ENCODE measurements at places on chromosomes 12 and 14. TPM values are rescaled to one million over a fixed set of nuclear protein-coding genes. Genes with fewer than 3 reads are reported as not detected.

The KLRC3 gene
- total RNA-seq: not detected

The FSCB gene
- total RNA-seq: not detected

The ASCL1 gene
- not detected for total RNA-seq

The OTX2 gene
- total RNA-seq: not detected

The TRHDE gene
- 16.2 TPM for total RNA-seq

The CACNA2D4 gene
- total RNA-seq: 0.29 TPM

The RD3L gene
- total RNA-seq: not detected

The BTBD6 gene
- total RNA-seq: 32.9 TPM

The P2RX7 gene
- 0.75 TPM for total RNA-seq

The HDAC7 gene
- 27.8 TPM for total RNA-seq

The CEP170B gene
- total RNA-seq: 13.7 TPM

The KCNJ8 gene
- 0.27 TPM for total RNA-seq

The TPPP2 gene
- not detected for total RNA-seq

The CCDC85C gene
- total RNA-seq: 7.3 TPM

The CLEC4C gene
- not detected for total RNA-seq

The RASSF9 gene
- not detected for total RNA-seq

The P3H3 gene
- 25.4 TPM for total RNA-seq

The PGF gene
- total RNA-seq: 3.7 TPM

The MYH6 gene
- not detected for total RNA-seq

The GDF3 gene
- total RNA-seq: not detected

The GDF11 gene
- total RNA-seq: 13.4 TPM

Measured in A375 (cell line).